ENCODE measurements at places on chromosomes 11 and 22.

- DNase-seq, result no peak
Measured at GRCh38 chr11:10902301-10903063, 44.6 kb upstream of the ZBED5 start.

GRCh38 chr22:17322511-17322910 lies 46.7 kb upstream of the CECR2 start:
- no peak for DNase-seq

- DNase-seq, result peak; percentile 57
Measured at GRCh38 chr11:117178210-117179034, at the start of gene SIDT2. Gene SIDT2 (plus strand): TSS chr11:117178743. CDS start chr11:117179264, 521 bp downstream.

DNA sequence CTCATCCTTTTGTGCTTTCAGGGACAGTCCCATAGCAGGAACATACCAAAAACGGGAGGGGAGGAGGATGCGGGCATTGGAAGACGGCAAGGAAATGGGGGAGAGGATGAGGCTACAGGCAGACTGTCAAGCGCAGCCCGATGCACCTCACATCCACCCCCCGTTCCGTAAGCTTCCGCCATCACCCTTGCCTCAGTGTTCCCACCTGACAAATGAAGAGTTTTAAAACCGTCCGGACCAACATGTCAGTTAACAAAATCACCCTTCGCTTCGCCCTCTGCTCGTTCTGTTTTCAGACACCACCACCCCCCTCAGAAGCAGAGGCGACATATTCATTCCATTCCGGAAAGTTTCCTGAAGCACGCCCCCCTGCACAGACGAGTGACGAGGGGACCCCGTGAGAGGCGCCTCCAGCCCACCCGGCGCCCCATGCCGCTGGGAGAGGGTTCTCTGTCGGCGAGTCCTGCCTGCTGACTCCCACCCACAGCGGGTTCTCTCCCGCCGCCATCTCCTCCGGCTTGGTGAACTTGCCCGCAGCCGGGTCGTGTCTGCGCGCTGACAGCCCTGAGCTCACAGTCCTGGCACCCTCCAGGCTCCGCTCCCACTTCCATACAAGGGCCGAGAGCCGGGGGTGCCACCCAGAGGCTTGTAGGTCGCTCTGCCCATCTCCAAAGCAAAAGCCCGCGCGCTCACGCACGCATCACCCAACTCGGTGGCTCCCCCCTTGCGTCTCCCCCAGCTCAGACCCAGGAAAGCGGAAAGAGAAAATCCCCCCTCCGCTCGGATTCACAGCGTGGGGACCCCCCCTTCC lies 1.5 kb downstream of the IGSF9B start:
- no peak for DNase-seq

- DNase-seq, result no peak
Measured at GRCh38 chr22:29032584-29032983, 29.0 kb downstream of the C22orf31 start.

- DNase-seq, result no peak
Measured at GRCh38 chr22:23574877-23575276, 5.2 kb downstream of the IGLL1 start.

- no peak for DNase-seq
Measured at GRCh38 chr11:46105134-46105628, 16.1 kb downstream of the PHF21A start.

DNA sequence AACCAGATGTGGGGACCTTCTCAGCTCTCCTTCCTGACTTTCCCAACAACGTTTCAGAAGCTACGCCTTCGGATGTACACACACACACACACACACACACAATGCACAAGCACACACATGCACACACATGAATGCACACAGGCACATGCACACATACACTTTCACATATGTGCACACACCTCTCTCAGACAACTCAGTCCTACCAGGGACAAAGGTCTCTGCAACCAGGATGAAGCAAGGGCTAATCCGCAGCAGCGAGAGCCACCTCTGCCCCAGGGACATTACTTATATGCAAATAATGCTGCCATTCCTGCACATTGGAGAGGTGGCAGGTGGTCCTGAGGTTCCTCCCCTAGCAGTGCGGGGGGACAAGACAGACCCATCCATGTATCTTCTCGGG lies 27.4 kb upstream of the LINC01488 start:
- DNase-seq, result no peak

DNA sequence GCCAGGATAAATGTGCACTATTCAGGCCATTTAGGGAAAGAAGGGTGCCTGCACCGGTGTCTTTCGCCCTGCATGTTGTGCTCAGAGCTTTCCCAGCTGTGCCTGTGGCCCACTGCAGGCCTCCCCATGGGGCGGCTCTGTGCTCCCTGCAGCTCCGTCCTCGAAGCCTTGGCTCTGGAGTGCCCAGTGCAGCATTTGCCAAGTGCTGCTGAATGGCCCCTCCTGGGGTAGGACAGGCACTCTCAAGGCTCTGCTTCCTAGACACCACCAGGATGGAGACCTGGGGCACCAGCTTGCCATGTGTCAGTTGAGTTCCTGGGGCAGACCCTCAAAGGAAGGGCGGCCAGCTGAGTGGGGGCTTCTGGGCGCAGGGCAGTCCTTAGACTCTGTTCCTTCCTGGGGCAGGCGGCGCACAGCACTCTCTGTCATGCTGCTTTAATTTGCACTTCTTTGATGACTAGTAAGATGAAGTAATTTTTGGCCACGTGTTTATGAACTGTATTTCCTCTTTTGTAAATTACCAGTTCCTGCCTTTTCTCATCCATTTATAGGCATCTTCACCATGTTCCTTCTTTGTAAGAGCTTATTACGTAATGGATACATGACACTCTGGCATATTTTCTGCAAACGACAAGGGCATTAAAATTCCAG lies 32.1 kb upstream of the GNB1L start:
- no peak for DNase-seq

- DNase-seq, result no peak
Measured at GRCh38 chr22:35838855-35839576, 121.3 kb downstream of the APOL5 start.

DNA sequence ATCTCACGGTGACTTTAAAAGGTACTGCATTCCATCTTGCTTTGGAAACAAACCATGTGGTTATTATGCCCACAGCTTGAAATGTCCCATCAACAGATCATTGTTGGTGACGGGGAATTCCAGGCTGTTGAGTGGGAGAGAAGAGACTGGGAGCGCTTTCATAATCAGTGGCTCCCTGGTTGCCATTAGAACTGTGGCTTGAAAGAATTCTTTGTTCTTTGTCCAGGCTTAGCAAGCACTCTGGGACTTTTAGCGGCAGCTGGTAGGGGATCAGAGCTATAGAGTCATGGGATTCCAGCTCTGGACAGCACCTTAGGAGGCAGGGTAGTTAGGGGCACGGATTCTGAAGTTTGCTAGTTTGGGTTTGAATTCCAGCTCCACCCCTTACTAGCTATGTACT lies 22.0 kb downstream of the MMP20 start:
- no peak for DNase-seq
